Foreskin fibroblast (primary cell): ENCODE measurements at places on chromosomes 2 and 18.

GRCh38 chr2:168583064-168583709 lies 127.1 kb downstream of the CERS6 start:
- DNase-seq = peak; percentile 43

DNA sequence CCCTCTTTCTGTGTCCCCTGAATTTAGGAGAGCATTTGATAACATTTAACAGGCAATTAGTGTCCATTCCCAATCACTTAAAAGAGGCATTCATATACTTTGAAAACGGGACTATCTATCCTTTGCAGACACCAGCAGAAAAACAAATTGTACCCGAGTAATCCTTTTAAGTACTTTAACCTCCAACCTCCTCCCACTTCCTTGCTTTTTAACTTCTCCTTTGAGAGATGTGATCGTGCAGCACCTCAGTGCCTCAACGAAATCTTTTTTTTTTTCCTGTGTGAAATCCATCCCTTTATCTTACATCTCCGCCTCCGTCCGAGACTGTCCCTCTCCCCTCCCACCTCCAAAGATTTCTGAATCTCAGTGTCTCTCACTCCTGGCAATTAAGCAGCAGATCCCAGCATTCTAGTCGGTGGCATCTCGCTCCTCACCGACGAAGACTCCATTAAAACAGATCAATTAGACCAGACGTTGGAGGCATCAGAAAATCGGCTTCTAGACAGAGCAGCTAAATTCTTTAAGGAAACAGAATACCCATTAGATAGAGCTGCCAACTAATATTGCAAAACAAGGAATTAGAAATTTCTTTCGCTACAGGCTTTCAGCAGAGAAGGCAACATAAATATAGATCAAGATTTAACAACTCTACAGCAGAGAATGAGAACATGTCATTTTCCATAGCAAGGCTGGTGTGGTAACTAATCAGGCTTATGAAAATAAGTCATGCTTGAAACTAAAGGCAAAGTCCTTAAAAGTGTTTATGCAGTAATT lies 1.9 kb upstream of the TMEFF2 start:
- DNase-seq = peak; percentile 28

GRCh38 chr2:143026411-143027054 lies 102.7 kb upstream of the ARHGAP15 start:
- DNase-seq = peak; percentile 5

DNA sequence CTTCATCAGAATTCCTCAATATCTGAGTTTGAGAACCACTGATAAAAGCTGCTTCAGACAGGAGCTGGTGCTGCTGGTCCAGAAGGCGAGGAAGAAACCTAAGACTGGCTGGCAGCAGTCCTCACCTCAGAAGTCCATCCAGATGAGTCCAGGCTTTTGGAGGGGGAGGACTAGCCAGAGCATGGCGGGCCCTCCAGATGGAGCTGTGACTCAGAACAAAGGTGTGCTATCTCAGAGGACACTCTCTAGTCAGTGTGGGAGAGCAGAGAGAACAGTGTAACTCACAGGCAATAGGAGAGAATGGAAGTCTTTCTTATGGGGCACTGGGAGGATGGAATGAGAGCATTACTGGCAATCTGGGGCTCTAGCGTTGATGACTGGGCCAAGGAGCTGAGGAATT lies 191.4 kb downstream of the NYAP2 start:
- no peak for DNase-seq

GRCh38 chr2:28552045-28552823 lies 56.4 kb downstream of the PLB1 start:
- peak; percentile 27 for DNase-seq

DNA sequence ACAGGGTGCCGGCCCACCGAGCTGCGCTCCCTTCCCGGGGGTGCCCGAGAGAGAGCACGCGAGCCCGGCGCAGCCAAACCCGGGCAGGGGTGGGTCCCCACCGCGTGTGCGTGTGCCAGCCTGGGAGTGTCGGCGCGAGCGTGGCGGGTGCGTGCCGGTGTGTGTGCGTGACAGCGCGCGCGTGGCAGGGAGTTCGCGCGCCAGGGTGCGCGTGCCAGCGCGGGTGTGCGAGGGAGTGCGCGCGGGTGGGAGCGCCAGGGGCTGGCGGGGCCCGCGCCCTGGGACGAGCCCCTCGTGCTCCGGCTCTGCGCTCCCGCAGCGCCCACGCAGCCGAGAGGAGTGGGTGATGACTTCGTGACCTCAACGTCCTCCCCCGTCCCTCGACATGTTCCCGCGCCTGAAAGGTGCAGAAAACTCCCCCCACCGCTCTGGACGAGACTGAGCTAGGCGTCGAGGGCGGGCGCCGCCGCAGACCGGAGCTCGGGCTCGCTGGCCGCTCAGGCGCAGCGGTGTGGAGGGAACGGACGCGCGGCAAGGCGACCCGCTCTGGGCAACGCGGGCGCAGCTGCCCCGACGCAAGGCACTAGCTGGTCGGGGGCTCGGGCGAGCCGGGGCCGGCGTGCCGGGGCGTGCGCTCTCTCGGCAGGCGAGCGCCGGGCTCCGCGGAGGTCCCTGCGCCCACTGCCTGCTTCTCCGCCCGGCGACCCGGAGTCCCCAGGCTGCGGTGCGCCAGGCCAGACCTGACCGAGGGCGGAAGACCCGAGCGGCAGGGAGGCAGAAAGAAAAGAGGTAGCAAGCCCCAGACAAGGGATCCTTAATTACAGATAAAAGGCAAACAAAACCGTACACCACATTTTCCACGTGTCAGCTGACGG lies 582.8 kb downstream of the ZEB2 start:
- DNase-seq = peak; percentile 41

DNA sequence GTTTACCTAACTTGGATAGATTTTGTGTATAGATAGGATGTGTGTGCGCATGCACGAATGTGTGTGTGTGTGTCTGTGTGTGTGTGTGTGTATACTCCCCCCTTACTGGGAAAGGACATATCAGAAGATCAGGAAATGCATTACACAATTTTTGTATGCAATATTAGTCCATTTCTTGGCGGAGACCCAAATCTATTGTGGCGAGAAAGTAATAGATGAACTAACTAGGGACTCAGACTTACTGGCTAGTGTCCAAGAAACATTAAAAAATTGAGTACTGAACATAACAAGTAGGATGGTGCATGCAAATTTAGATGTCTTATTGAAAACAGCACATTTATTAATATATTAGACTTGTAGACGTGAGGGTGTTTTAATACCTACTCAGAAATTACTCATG lies 1036.5 kb upstream of the FANCL start:
- no peak for DNase-seq

GRCh38 chr2:15521641-15522181 lies 39.4 kb downstream of the NBAS start:
- peak; percentile 34 for DNase-seq

GRCh38 chr2:75565472-75566462 lies 5.0 kb upstream of the EVA1A start:
- peak; percentile 70 for DNase-seq

- DNase-seq = no peak
Observed at GRCh38 chr2:205287316-205287715, 395.0 kb upstream of the NRP2 start.

- DNase-seq = peak; percentile 17
Observed at GRCh38 chr2:113799375-113799774, 42.9 kb upstream of the SLC35F5 start.

DNA sequence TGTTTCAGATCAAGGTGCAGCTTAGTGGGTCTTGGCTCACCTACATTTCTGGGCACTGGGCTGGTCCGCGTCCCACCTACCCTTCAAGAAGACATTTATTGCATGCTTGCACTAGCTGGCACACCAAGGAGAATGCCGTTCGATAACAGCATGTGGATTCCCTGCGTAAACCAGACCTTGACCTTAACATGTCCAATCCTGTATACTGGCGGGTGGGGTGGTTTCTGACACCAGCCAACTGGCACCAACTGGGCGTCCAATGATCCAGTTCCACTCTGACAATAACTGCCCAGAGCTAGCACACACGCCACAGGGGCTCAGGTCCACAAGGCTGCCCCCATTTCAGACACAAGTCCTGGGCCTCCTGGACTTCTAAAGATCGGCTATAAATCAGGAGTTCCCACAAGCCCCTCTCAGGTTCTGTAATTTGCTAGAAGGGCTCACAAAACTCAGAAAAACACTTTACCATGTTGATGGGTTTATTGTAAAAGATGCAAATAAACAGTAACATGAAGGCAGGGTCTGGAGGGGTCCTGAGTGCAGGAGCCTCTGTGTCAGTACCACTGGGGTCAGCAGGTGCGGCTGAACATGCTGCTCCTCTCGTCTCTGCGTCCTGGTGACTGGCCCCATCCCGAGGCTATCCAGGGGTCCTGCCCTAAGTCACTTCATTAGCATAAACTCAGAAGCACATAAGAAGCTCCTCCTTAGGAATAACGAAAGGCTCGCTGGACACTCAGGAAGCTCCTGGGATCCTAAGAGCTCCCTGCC lies 161.8 kb downstream of the HDAC4 start:
- DNase-seq = no peak

GRCh38 chr18:48550101-48550729 lies 11.4 kb downstream of the CTIF start:
- DNase-seq = no peak

GRCh38 chr18:37330173-37330572 lies 235.4 kb downstream of the CELF4 start:
- no peak for DNase-seq

DNA sequence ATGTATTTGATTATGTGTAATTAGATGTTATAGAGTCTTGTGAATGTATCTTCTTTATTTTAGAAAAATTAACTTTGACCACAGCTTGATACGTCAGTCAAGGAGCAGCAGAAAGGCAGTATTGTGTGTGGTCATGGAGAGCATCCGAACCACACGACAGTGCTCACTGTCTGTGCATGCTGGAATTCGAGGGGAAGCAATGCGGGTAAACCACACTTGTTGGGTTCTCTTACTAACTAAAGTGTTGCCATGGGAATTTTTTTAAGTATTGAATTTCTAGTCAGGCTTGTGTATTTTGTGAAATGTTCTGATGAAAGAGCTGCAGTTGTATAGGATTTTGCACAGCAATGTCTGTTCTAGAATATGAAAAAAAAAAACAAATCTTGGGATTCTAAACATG lies 4.8 kb downstream of the PJVK start:
- DNase-seq = no peak

GRCh38 chr2:70532244-70532935 lies 21.2 kb downstream of the TGFA start:
- no peak for DNase-seq

- DNase-seq = no peak
Observed at GRCh38 chr2:4873364-4873763, 818.8 kb upstream of the SOX11 start.

DNA sequence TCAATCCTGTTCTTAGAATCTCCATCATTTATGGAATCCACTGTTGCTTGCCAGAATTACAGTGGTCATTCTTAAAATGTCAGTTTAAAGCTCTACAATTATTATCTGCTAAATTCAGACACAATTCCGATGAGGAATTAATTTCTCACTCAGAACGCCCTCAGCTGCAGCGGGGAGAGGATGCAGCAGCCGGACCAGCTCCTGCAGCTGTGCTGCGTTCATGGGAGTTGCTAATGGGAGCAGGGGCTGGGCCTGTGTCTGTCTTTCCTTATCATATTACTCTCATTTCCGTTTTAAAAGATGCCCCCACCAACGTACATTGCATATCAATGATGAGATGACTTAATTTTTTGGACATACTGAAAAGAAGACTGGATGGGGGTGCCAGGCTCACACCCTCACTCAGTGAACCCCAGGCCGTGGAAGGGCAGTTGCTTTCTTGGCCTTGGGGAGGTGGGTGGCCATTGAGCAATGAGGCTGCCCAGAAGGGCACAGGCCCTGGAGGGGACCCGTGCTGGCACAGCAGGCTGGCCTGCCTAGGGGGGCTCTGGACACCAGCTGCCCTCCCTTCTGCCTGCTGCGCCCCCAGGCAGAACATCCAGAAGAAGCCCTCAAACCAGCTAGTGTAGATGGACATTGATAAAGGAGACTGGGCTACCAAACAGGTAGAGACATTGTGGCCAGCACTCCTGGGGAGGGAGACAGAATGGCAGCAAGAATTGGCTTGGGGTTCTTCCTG lies 503.6 kb upstream of the MYT1L start:
- no peak for DNase-seq

- DNase-seq = no peak
Observed at GRCh38 chr2:42069568-42069967, 21.7 kb downstream of the PKDCC start.

DNA sequence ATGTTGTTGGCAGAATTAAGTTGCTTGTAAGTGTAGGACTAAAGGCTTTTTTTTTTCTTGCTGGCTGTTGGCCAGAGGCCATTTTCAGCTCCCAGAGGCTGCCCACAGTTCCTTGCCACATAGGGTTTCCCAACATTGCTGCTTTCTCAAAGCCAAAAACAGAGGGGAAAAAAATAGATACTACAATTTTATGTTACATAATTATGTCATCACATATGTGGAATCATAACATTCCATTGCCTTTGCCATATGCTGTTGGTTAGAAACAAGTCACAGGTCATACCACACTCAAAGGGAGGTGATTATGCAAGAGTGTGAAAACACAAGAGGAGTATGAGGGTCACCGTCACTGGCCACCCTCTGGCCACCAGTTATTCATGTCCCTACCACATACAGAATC lies 154.5 kb downstream of the RTN4 start:
- peak; percentile 79 for DNase-seq

- no peak for DNase-seq
Observed at GRCh38 chr2:50125246-50125645, 906.7 kb downstream of the NRXN1 start.
